ENCODE measurements at places on chromosomes 4 and X. TPM values are rescaled to one million over a fixed set of nuclear protein-coding genes. Genes with fewer than 3 reads are reported as not detected.

SOD3 gene
- total RNA-seq: 0.25 TPM

FOXP3 gene
- 0.15 TPM for total RNA-seq

GAGE13 gene
- not detected for total RNA-seq

BEND2 gene
- not detected for total RNA-seq

KCNIP4 gene
- not detected for total RNA-seq

MTNR1A gene
- 0.84 TPM for total RNA-seq

HMX1 gene
- 0.39 TPM for total RNA-seq

ADGRG4 gene
- not detected for total RNA-seq

PITX2 gene
- 8.3 TPM for total RNA-seq

MSX1 gene
- total RNA-seq: 59.9 TPM

USP17L26 gene
- total RNA-seq: not detected

NFXL1 gene
- 26.8 TPM for total RNA-seq

BMPR1B gene
- total RNA-seq: not detected

NEXMIF gene
- not detected for total RNA-seq

DUSP21 gene
- total RNA-seq: not detected

NMU gene
- total RNA-seq: 81.1 TPM

GLRB gene
- total RNA-seq: not detected

MAGEA2 gene
- total RNA-seq: 48.1 TPM

TRIM2 gene
- 41.4 TPM for total RNA-seq

HELT gene
- not detected for total RNA-seq

NEUROG2 gene
- total RNA-seq: 0.12 TPM

TMEM150C gene
- total RNA-seq: 1.2 TPM

AFAP1 gene
- total RNA-seq: 19.4 TPM

BLTP1 gene
- total RNA-seq: 25.4 TPM

ATP1B4 gene
- not detected for total RNA-seq

C4orf51 gene
- total RNA-seq: not detected

HSFX3 gene
- 0.96 TPM for total RNA-seq

TMSB15A gene
- total RNA-seq: 17.0 TPM

ARAP2 gene
- total RNA-seq: 13.6 TPM

F11 gene
- not detected for total RNA-seq

NAT8L gene
- 9.2 TPM for total RNA-seq

TXLNG gene
- 22.9 TPM for total RNA-seq

CT45A5 gene
- total RNA-seq: not detected

ARHGAP36 gene
- total RNA-seq: not detected

MAGEB1 gene
- 0.69 TPM for total RNA-seq

TBC1D8B gene
- total RNA-seq: 9.2 TPM

PAGE5 gene
- total RNA-seq: not detected

SPANXB1 gene
- total RNA-seq: not detected

ERCC6L gene
- total RNA-seq: 12.5 TPM

JAKMIP1 gene
- not detected for total RNA-seq

FAM236B gene
- total RNA-seq: not detected

SPATA4 gene
- total RNA-seq: 0.20 TPM

TLL1 gene
- total RNA-seq: 0.37 TPM
